ENCODE measurements at places on chromosomes 13 and 19.
A peak's percentile ranks its signal among the peaks of the same experiment; 100 is the strongest.

- DNase-seq: no peak
These were observed 35.0 kb downstream of the FLT1 start for GRCh38 chr13:28459911-28460310.

DNA sequence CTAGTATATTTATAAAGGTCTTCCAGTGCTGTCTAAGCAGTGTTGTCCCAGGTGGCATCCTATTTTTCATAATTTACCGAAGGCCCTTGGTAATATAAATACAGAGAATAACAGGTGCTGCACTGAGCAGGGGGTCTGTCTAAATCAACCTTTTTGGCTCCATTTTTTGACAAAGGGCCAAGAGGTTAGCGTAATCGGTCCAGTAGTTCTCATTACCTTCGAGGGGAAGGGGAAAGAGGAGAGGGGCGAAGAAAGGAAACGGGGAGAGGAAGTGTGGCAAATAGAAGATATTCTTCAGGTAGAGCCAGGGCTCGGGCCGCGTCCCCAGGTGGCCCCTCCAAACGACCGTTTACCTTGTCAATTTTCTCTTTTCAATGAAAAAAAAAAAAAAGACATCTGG, 749 bp upstream of the PAN3 start:
- DNase-seq: no peak

- no peak for DNase-seq
These were observed 82.9 kb downstream of the ZNF737 start for GRCh38 chr19:20482721-20483120.

DNA sequence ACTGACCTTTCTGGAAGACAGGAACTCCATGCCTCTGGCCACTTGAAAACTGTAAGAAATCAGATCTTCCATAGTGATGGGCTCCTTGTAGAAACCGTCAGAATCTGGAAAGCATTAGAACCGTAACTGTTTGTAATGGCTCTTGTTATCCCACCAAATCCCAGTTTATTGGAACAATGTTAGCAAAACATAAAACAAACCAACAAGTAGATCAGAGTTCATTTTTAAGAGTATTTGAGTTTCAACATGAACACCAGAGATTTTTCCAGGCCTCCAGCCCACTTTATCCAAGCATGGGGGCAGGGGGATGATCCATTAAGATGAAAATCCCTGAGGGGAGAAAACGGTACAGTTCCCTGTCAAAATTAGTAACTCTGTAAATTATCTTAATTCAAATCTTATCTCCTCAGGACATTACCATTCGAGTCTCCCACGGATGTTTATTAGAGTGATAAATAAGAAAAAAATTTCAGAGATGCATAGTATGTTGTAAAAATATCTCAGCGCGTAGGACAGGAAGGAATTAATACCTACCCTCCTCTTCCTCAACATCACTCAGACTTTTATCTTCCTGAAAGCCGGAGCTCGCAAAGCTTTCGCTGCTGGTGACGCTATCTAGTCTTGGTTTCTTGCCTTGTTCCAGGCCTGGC, 172.5 kb downstream of the FLT1 start:
- no peak for DNase-seq

GRCh38 chr13:60158321-60158801, 5.4 kb downstream of the DIAPH3 start:
- DNase-seq: no peak

GRCh38 chr13:113620036-113620796, 35.7 kb downstream of the TFDP1 start:
- no peak for DNase-seq

- peak; percentile 15 for DNase-seq
These were observed 8.6 kb upstream of the CEACAM6 start for GRCh38 chr19:41746593-41747227.

GRCh38 chr19:33396701-33397535, 23.4 kb downstream of the CEBPG start:
- DNase-seq: no peak

- DNase-seq: no peak
These were observed 1379.8 kb upstream of the ATXN8OS start for GRCh38 chr13:68727798-68728197.

DNA sequence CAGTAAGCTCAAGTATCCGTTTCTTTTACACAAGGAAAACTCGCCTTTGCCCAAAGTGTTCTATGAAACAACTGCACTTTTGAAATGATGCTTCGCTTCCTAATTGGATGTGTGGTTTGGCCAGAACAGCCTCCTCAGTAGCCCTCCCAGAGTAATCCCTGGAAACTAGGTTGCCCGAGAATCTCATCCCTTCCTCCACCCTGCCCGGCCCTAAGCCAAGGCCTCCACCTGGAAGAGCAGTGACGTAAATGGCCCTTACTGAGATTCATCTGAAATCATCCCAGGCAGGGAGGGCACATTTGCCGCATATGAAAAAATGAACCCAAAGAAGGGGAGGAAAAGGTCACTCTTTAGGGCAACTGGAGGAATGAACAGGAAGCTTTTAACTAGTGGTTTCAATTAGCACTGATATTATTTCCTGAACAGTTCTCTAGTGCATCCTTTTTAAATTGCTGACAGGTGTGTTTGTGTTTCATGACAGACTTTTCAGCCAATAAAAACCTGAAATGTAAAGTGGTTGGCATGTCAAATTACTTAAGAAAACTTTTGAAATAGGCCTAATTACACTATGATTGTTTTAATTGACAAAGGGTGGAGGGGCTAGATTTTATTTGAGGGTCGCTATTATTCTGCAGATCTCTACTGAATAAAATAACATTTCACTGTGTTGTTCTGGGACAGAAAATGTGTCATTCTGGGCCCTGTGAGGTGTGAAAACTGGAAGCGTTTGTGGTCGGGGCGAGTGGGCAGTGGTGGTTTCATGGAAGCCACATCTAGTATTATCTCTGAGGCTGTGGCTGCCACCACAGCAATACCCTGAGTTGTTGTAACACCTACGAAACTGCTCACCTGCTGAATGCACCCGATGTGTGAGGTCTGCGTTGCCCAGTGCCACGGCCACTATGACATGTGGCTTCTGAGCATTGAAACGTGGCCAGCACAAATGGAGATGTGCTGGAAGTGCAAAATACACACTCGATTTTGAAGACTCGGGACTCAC, 112.1 kb downstream of the ZIC5 start:
- no peak for DNase-seq

GRCh38 chr13:95222733-95223018, 78.6 kb downstream of the ABCC4 start:
- DNase-seq: no peak

DNA sequence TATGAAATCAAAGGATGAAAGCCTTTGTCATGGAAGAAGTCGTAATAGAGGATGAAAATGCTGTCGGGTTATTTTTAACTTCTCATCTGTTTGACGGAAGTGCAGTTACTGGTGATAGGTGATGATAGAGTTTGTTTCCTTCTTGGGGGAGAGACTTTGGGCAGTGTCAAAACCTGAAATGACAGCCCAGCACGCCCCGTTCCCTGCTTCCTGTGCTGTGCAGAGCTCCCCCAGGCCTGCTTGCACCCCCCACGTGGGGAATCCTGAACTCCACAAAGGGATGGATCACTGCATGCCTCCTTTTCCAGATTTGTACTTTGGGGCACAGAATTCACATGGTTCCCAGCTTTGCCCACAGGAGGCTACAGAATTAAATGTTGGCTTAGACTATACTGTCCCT, 102.7 kb downstream of the ATP11A start:
- DNase-seq: no peak

GRCh38 chr19:18735324-18735723, 51.8 kb downstream of the CRTC1 start:
- DNase-seq: no peak

- no peak for DNase-seq
These were observed 16.4 kb upstream of the TMEM255B start for GRCh38 chr13:113742445-113743120.

GRCh38 chr19:35042954-35043604, 1.6 kb downstream of the HPN start:
- no peak for DNase-seq

- DNase-seq: no peak
These were observed 142.5 kb upstream of the ZNF536 start for GRCh38 chr19:30229525-30230174.

DNA sequence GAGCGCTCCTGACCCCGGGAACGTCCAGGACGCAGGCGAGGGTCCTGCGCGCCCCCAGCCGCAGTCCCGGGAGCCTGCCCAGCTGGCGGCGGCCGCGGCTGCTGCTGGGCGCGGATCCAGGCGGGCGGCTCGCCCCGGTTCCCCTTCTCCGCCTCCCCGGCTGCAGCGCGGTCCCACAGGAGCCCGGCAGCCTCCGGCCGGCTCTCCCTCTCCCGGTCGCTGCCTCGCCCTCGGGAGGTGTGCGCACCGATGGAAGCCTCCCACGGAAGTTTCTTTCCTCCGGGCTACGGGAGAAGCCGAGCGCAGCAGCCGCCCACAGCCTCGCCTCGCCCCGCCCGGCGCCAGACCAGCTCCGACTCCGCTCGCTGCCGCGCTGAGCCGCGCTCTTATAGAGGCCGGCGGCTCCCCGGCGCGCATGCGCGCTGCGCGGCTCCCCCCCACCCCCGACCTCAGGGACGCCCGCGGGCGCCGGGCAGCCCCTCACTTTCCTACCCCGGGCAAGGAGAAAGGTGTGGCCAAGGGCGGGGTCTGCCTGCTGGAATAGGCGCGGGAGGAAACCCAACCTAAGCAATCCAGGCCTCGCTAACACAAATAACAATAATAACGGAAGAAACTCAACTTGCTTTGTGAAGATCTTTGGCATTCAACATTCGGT, at the start of gene SHISA2:
TSS of gene SHISA2 (minus strand) at position 360 of the 655 bp plus-strand sequence. CDS start 1,041 bp downstream, outside the sequence.
- DNase-seq: no peak

- DNase-seq: no peak
These were observed 8.2 kb downstream of the EID2B start for GRCh38 chr19:39524495-39524894.

GRCh38 chr19:48271531-48272151, 1.8 kb downstream of the ZNF114 start:
- DNase-seq: no peak

GRCh38 chr19:48925240-48925843, 8.2 kb upstream of the DHDH start:
- no peak for DNase-seq

DNA sequence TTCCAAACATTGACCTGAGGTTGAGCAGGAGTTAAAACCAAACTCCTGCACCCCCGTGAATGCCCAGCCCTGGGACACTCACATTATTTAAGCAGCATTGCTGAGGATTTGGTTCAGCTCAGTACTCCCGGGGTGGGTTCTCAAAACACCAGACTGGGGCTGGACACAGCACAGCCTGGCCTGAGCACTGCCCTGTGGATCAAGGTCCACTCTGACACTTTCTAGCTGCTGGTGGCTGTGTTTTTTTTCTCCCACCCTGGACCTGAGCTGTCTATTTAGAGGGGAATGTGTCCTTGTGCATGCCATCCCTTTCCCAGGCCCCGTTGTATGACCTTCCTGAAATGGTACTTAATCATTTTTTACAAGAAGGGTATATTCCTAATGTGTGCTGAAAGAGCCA, 94.7 kb upstream of the GJB6 start:
- DNase-seq: no peak

- DNase-seq: no peak
These were observed 162.6 kb downstream of the TEX29 start for GRCh38 chr13:111482806-111483620.

GRCh38 chr19:7869910-7870511, 4.2 kb downstream of the PRR36 start:
- DNase-seq: no peak

DNA sequence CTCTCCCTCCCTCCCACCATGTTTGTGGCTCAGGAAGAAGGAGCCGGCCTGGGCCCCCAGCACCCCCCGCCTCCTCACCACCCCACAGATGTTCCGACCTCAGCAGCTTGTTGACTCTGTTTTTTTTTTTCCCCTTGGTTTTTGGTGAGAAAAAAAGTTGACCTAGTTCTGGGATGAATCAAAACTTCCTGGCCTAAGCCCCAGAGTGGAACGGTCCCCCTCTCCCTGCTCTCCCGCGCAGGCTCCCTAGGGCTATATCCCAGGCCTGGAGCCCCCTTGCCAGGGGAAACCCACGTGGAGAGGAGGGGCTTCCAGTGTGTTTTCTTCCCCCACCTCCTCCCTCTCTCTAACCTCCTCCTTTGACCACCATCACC, 4.0 kb downstream of the COL5A3 start:
- no peak for DNase-seq

- DNase-seq: no peak
These were observed 782 bp upstream of the CA11 start for GRCh38 chr19:48646722-48647216.

GRCh38 chr19:30930941-30931706, 418.1 kb downstream of the TSHZ3 start:
- no peak for DNase-seq

- no peak for DNase-seq
These were observed 31.8 kb downstream of the GSX1 start for GRCh38 chr13:27824121-27824520.

DNA sequence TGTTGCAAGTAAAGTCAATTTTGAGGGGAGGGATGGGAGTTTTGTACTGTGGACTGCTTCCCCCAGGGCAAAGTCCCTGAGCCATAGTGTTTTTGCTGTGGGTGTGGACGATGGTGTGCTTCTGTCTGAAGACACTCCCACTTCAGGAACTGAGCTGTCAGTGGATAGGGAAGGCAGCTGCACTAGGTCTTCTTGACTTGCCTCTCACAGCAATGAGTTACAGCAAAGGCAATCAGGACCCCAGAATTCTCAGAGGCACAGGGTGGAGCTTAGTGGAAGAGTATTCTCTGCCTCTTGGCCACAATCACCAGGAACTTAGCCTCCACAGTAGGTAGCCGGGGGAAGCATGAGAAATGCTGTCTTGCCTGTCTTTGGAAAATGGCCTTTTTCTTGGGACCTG, 1416.6 kb upstream of the MIR17HG start:
- DNase-seq: no peak
